GM23338 (cell line): ENCODE measurements at places on chromosomes 7 and 10. TPM values are rescaled to one million over a fixed set of nuclear protein-coding genes. Genes with fewer than 3 reads are reported as not detected.

CALML5 gene
- polyA plus RNA-seq = 0.26 and 0.40 TPM in 2 replicates

SLC39A12 gene
- not detected in 2 replicates for polyA plus RNA-seq

SKIDA1 gene
- polyA plus RNA-seq = 0.94 and 1.5 TPM in 2 replicates

MNX1 gene
- polyA plus RNA-seq = 0.14 and 0.24 TPM in 2 replicates

SNCG gene
- polyA plus RNA-seq = 17.0 and 18.5 TPM in 2 replicates

TAS2R41 gene
- not detected in 2 replicates for polyA plus RNA-seq

MORN4 gene
- 49.5 and 50.0 TPM in 2 replicates for polyA plus RNA-seq

CADPS2 gene
- 15.1 and 16.3 TPM in 2 replicates for polyA plus RNA-seq

ANKMY2 gene
- polyA plus RNA-seq = 3.1 and 4.4 TPM in 2 replicates

PILRA gene
- 5.3 and 5.9 TPM in 2 replicates for polyA plus RNA-seq

CHCHD3 gene
- polyA plus RNA-seq = 84.5 and 107 TPM in 2 replicates

AKR1D1 gene
- not detected in 2 replicates for polyA plus RNA-seq

CUL2 gene
- 10.1 and 17.2 TPM in 2 replicates for polyA plus RNA-seq

AKR1C8 gene
- not detected in 2 replicates for polyA plus RNA-seq

EMX2 gene
- not detected in 2 replicates for polyA plus RNA-seq

FAM25C gene
- not detected in 2 replicates for polyA plus RNA-seq

KEL gene
- polyA plus RNA-seq = 1.2 TPM in 2 replicates

GATA3 gene
- polyA plus RNA-seq = 0.23 and 0.33 TPM in 2 replicates

ITPRIP gene
- 6.4 and 6.9 TPM in 2 replicates for polyA plus RNA-seq

WEE2 gene
- polyA plus RNA-seq = not detected in 2 replicates

FKBP9 gene
- polyA plus RNA-seq = 5.1 and 5.2 TPM in 2 replicates
